CD4-positive, alpha-beta T cell treated with Interleukin-4 for 1 hour (primary cell): ENCODE measurements at places on chromosomes 12 and 14.

- no peak for DNase-seq
Measured at GRCh38 chr12:117192057-117192456, 1.8 kb upstream of the FBXO21 start.

DNA sequence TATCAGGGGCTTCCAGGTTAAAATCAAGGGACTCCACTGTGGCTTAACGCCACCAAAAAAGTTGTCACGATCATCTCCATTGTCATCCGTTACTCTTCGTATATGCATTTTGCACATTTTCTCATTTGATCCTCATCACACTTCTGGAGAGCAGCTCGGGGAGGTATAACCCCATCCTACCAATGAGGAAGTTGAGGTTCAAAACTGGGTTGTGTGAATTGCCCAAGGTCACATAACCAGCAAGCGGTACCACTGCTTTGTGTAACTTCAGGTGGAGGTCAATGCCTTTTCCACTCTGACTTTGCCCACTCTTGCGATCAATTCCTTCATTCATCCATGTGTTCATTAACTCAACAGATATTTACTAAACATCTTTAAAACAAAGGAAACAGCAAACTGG lies 71.1 kb upstream of the CCND2 start:
- no peak for DNase-seq

GRCh38 chr12:21416511-21417121 lies 20.8 kb upstream of the PYROXD1 start:
- no peak for DNase-seq

- DNase-seq = no peak
Measured at GRCh38 chr14:31320216-31320615, 100.1 kb downstream of the HEATR5A start.

- DNase-seq = no peak
Measured at GRCh38 chr12:52528641-52529143, 8.5 kb upstream of the KRT5 start.

DNA sequence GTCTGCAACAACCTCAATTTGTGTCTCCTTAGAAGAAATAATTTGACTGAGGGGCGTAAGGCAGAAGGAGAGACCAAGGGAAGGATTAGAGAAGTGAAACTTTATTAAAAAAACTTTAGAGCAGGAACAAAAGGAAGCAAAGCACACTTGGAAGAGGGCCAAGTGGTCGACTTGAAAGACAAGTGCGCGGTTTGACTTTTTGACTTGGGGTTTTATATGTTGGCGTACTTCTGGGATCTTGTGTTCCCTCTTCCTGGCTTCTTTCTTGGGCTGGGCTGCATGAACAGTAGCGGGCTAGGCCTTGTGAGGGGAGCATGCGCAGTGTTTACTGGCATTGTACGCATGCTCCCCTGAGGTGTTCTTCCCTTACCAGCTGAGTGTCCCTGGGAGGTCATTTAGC lies 369.3 kb upstream of the DCN start:
- DNase-seq = no peak

- DNase-seq = no peak
Measured at GRCh38 chr14:48936362-48936761, 649.8 kb downstream of the RPS29 start.

DNA sequence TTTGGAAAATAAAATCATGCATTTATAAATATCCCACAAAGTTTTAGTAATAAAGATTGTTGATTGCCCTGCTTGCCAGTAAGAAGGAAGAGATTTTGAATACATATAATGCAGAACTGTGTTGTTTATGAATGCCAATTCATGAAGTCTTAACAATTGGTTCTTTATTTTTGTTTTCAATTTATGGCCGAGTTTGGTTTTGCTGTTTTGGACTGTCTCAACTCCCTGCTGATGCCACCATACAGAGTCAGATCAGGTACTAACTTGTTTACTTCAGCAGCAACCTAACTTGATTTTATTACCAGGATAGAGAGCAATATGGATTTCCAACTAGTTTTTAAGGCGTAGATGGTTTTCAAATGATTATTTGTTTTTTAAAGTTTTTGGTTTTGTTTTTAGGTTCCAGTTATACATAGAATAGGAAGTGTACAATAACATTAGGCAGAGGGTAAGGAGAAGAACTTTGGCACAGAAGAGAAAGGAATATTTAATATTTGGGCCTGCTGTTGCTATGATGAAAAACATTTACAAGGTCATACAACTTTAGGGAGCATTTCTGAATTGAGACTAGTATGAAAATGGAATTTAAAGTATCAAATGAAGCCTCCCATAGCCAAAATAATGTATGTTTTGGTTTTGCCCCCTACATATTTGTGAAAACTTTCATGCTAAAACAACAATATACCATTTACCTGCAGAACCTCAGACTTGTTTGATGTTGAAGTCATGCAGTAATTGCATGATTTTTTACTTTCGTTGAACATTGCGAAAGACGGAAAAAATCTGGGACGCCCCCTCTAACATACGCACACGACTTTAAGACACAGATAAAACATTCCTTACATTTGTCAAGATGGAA lies 904 bp upstream of the FAM177A1 start:
- DNase-seq = no peak

DNA sequence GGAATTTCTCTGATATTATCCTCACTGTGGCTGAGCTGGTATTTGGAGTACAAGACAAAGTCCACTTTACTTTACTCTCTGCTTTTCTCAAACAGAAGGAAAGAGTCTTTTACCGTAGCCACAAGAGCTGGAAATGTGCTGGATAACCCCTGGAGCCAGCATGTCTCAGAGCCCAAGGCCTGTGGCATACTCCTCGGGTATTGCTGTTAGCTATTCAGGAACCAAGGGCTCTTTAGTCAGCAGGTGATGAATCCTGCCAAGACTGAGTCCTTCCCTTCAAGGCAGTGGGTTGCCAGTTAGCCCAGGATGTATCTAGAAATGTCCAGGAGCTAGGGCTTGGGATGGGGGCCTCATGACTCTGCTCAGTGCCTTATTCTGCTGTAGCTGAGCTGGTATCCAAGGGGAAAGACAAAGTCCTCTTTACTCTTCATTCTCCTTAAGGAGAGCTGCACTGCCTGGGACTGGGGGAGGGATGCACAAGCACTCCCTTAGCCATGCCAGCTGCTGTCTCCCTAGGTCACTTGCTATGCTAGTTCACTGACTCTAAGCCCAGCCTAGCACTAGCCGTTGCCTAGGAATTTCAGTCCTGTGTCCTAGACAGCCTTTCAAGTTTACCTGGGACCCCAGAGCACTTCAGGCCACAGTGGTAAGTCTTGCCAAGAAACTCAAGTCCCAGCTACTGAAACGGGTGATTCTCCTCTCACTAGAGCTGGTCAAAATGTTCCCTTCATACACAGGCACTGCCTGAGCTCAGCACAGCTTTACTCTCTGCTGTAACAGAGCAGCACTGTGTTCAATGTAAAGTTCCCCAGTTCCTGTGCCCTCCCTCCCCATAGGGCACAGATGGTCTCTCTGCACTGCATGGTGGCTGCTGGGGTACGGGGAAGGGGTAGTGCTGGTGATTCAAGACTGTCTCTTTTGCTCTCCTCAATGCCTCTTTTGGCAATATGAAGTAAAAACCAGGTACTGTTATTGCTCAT lies 136.4 kb downstream of the SLC35F4 start:
- DNase-seq = no peak

GRCh38 chr14:103517721-103518421 lies 4.8 kb downstream of the CKB start:
- no peak for DNase-seq

DNA sequence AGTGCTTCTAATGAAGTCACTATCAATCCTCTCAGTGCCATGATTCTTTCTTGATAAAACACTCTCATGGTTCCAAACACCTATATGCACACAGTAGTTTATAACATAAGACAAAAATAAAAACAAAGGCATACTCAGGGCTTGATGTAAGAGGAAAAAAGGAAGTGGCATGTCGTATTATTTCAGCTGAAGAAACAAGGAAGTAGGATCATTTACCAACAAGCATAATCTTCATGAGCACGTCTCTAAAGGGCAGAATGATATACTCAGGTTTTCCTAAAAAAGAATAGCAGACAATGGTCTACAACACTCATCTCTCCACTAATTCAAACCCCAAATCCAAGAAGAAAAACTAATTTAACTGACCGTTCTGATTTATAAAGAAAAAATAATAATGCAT lies 33.9 kb downstream of the NUMB start:
- DNase-seq = no peak

DNA sequence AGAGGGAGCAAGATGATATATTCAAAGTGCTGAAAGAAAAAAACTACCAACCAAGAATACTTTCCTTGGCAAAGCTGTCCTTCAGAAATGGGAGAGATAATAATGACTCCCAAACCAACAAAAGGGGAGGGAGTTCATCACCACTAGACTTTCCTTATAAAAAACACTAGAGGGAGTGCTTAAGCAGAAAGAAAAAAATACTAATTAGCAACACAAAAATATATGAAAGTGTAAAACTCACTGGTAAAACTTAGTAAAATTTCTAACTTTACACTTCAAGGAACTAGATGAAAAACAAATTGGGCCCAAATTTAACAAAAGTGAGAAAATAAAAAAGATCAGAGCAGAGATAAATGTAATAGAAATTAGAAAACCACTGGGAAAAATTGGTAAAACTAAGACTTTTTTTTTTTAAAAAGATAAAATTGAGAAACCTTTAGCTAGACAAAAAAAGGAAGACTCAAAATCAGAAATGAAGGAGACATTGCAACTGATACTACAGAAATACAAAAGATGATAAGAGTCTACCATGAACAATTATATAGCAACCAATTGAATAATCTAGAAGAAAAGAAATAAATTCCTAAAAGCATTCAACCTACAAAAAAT lies 60.4 kb upstream of the FAR2 start:
- no peak for DNase-seq

- no peak for DNase-seq
Measured at GRCh38 chr12:4483885-4484823, 38.5 kb upstream of the FGF6 start.

GRCh38 chr14:100649173-100649519 lies 61.9 kb upstream of the BEGAIN start:
- no peak for DNase-seq

DNA sequence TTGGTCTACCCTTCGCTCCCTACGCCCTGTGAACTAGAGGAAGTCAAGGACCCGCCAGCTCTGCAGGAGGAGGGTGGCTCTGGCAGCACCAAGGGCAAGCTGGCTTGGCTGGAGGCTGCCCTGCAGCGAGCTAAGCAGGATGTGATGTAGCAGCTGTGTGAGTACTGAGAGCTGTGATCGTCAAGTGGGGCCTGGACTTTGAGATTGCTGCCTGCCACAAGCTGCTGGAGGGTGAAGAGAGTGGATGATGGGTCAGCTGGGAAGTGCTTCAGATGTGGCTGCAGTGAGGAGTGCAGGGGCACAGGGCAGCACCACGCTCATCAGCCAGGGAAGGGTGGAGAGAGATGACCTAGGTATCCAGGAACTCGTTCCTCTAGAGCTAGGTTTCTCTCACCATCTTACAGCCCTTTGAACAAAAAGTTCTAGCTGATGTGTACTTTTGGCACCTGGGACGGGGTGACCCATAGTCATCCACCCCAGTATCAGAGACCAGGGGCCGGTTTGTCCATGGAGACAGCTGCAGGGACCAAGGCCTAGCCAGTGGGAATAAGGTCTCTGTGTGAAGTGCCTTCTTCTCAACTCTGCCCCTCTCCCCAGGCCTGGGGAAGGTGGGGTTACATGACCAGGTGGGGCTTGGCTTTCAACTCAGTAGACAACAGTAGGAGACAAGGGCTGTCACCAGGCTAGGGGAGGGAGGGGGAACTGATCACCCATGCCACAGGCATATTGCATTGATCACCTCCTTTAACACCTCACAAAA lies 3.2 kb downstream of the KRT86 start:
- no peak for DNase-seq

GRCh38 chr14:32049361-32050088 lies 27.6 kb upstream of the ARHGAP5 start:
- DNase-seq = no peak

- DNase-seq = no peak
Measured at GRCh38 chr14:25110106-25110505, 60.2 kb upstream of the STXBP6 start.

GRCh38 chr12:25469861-25470260 lies 83.2 kb downstream of the LMNTD1 start:
- DNase-seq = no peak

GRCh38 chr12:18837025-18837424 lies 99.1 kb downstream of the CAPZA3 start:
- no peak for DNase-seq

- DNase-seq = no peak
Measured at GRCh38 chr12:53676656-53677015, 753 bp upstream of the ATP5MC2 start.

GRCh38 chr14:25250516-25250915 lies 200.6 kb upstream of the STXBP6 start:
- no peak for DNase-seq

DNA sequence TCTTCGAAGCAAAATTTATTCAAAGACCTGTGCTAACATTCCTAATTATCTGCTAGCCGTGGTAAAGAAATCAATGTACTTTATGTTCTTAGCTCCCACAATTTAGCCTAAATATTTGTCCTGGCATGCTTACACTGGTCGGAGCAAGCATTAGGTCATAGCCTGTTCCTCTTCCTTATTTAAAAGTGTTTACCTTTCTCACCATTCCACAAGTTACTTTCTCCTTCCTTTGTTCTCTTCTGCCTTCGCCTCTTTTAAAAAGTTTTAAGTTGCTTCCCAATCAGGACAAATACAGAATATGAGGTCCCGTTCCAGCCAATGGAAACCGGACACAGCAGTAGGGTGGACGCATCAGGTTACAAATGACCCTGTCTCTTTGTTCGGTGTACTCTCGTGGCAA lies 11.6 kb downstream of the CDK2AP1 start:
- no peak for DNase-seq

DNA sequence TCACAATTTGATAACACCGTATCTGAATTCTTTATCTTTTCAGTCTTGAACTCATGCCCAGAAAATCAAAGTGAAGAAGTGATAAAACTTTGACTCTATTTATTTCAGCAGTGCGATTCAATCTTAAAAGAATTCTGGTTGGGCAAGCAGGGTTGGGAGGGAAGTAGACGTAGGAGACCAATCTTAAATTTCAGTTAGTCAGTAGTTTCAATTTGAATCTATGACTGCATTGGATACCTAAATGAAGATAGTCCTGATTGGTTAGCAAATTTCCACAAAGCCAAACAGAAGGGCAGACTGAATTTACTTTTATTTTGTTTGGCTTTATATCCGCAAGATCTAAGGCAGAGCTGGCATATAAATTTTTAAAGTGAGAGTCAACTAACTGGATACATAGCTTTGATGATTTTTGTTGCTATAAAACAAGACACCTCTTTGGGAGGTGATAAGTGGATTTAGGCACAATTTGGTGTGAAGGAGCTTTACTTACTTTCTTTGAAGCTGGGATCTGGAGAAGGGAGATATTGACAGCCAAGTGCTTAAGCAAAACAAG lies 2.6 kb downstream of the ACSS3 start:
- DNase-seq = no peak
